ENCODE measurements at places on chromosomes 5 and 9. TPM values are rescaled to one million over a fixed set of nuclear protein-coding genes. Genes with fewer than 3 reads are reported as not detected.

DNA sequence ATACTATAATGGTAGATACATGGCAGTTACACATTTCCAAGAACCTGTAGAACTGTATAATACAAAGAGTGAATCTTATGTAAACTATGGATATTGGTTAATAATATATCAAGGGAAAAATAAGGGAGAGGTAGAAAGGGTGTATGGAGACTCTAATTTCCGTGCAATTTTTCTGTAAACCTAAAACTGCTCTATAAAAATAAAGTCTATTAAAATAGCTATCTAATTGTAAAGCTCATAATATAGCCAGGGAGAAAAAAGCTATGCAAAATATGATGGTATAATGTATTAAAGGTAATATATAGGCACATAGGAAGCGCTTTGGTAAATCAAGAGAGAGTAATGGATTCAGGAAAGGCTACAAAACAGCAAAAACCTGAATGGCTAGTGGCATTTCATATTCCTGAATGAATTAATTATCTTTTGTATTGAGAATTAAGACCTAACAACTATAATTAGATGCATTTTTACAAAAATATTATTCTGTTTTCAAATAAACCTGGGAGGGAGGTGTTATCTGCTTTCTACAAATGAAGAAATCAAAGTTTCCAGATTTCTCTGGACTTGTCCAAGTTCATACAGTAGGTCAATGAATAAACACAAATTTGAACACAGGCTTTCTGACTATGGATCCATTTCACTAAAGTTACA lies 22.8 kb downstream of the ANXA1 start:
- DNase-seq, result no peak

GRCh38 chr5:108727236-108727650 lies 20.5 kb upstream of the FER start:
- peak; percentile 85 for DNase-seq

- DNase-seq, result no peak
Measured at GRCh38 chr9:82949203-82949602, 113.7 kb downstream of the RASEF start.

The PCDHGB1 gene
- total RNA-seq, result 1.3 TPM

The KIF20A gene
- total RNA-seq, result 17.8 TPM

DNA sequence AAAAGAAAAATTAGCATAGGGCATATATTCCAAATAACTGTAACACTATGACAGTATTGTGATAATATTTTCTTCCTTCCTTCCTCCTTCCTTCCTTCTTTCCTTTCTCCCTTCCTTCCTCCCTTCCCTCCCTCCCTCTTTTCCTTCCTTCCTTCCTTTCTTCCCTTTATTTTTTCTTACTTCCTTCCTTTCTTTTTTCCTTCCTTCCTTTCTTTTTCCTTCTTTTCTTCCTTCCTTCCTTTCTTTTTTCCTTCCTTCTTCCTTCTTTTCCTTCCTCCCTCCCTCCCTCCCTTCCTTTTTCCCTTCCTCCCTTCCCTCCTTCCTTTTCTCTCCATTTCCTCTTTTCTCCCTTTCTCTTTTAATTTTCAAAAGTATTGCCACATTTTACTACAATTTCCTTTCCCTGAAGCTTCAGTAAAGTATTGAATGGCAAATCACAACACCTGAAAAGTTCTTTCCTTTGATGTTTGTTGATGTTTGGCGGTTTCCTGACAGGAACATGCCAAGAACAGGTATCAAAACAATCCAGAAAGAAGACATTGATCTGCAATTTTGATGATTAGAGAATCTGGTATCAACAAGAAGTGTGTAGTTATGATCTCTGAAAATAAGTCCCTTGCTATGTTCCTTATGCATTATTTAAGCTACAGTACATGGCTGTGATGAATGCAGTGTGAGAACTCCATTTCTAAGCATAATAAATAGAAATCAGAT lies 253.1 kb upstream of the EDIL3 start:
- no peak for DNase-seq

DNA sequence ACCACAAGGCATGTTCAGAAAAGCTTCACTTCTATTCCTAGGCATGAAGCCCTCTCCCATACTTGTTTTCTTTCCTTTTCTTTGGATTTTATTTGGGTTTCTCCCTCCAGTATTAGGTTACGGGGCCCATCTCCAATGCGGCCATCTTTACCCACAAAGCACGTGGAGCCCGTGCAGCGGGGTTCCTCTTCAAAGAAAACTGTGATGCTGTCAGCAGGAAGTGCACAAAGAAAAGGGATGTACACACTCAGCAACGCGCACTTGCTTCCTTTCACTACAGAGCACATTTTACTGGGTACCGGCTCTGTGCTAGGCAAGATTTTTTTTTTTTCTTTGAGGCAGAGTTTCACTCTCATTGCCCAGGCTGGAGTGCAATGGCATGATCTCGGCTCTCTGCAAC lies 106.6 kb downstream of the COL23A1 start:
- DNase-seq, result peak; percentile 71

- no peak for DNase-seq
Measured at GRCh38 chr9:18743971-18744370, 270.0 kb downstream of the ADAMTSL1 start.

The CTSV gene
- 0.44 TPM for total RNA-seq

The STING1 gene
- total RNA-seq, result 19.3 TPM

- no peak for DNase-seq
Measured at GRCh38 chr9:28014212-28014611, 440.9 kb upstream of the C9orf72 start.

The TAF11L5 gene
- not detected for total RNA-seq

DNA sequence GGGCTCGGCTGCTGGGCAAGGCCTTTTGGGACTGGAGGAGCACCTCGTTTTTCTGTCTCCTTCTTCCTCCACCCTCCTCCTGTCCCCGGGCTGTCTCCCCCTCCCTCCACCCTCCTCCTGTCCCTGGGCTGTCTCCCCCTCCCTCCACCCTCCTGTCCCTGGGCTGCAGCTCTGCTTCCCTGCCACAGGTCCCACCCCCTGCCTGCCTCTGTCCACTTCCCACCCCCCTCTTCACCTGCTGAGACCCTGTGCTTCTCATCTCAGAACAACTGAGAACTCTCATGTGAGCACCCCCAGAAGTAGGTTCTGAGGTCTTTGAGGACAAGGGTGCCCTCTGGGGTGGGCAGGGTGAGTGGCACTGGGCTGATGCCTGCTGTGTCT lies 5.8 kb upstream of the TOR4A start:
- peak; percentile 4 for DNase-seq
